ENCODE measurements at places on chromosomes 12 and 14.

GRCh38 chr12:121558956-121559355, 21.9 kb downstream of the KDM2B start:
- DNase-seq = no peak

- DNase-seq = no peak
Observed at GRCh38 chr12:7197841-7198240, 8.4 kb downstream of the PEX5 start.

GRCh38 chr14:68775614-68776126, 17.2 kb downstream of the ZFP36L1 start:
- no peak for DNase-seq

DNA sequence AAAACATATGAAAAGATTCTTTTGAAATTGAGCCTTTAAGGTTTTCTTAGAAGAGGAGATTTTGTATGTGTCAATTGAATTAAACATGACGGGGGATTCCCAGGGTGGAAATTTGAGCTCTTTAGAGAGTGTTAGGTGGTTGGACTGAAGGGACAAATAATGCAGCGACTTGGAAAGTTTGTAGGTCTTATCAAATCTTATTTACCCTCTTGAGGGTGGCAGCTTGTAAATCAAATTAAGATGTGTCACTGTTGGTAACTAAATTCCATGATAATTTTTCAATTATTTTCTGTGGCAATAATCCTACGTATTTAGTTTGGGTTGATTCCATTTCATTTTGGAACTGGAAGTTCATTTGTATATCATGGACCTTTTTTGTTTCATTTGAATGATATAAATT, 33.7 kb upstream of the LRIG3 start:
- no peak for DNase-seq

All from activated gamma-delta T cell treated with Interleukin-2 at 50 U/mL for 16 hours (primary cell).